Activated naive CD4-positive, alpha-beta T cell treated with anti-CD3 and anti-CD28 coated beads, Interleukin-2, amount 50 U/mL, for 72 hours (primary cell): ENCODE measurements at places on chromosomes 7 and 10.

- DNase-seq = no peak
Observed at GRCh38 chr10:58780476-58780875, 267.8 kb downstream of the BICC1 start.

DNA sequence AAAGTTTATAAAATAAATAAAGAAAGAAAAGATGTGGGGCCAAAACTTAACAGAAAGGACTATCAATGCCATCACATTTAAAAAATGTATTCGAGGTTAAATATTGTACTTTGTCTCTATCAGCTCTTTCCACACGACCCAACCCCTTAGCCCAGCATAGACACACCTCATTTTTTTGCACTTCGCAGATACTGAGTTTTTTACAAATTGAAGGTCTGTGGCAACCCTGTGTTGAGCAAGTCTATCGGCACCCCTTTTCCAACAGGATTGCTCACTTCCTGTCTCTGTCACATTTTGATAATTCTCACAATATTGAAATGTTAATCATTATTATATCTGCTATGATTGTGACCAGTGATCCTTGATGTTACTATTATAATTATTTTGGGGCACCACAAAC lies 151.6 kb upstream of the TBX20 start:
- no peak for DNase-seq

GRCh38 chr7:156604836-156605695 lies 35.5 kb upstream of the RNF32 start:
- no peak for DNase-seq

- no peak for DNase-seq
Observed at GRCh38 chr10:30374353-30374752, 25.3 kb upstream of the MTPAP start.

DNA sequence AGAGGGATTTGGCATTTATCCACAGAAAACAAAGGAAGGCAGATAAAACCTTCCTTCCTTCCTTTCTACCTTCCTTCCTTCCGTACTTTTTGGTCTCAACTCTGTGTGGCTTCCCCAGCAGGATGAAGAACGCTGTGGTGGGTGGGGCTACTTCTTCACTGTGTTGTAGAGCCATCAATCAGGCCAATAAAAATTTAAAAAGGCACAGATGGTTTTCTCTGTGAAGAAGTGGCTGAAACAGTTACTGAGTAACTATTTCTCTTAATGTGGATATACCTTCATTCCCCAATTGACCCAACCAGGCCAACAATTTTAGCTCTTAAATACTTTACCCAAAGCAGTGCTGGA lies 75.8 kb downstream of the ZNF92 start:
- DNase-seq = no peak
